HEK293T (cell line): ENCODE measurements at places on chromosomes 5 and 9.

GRCh38 chr9:101026824-101027223 lies 1.7 kb upstream of the PLPPR1 start:
- DNase-seq, result no peak

DNA sequence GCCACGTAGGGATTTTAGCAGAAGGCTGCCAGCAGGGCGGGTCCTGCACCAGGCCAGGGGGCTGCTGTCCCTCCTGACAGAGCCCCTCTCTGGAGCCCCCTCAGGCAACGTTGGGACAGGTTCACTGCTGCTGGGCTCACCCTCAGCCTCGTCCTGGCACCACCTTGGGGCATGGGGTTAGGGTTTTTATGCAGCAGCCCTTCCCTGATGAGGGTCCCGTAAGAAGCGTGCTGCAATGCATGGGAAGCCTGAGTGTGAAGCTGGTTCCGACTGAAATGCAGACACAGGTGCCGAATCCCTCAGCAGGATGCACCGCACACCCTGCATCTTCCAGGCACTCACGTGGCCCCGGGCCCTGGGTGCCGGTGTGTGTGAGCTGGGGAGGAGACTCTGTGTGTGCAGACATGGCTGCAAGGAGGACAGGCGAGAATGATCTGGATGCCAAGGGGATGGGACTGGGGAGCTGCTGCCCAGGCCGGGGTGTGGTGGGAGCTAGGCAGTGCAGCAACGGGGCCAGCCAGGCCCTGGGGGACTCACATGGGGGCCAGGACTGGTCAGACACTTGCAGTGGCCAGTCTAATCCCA lies 27.1 kb downstream of the ZDHHC11B start:
- DNase-seq, result no peak

DNA sequence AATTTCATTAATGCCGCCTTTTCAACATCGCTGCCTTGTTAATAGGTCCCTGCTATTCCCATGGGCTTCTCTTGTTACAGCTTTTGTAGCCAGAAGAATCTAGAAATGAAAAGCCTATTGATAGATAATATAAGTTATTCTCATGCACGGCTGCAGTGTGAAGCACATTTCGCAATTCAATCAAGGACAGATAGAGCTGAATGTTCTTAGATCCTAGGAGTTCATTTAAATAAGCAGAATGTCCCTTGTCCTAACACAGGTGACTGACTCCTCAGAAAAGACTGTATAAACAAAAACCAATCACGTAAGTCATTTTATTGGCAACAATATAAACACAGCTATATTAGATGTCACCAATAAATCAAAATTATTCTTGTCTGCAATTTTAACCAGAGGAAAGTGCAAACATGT lies 9.4 kb downstream of the GLIS3 start:
- DNase-seq, result no peak

DNA sequence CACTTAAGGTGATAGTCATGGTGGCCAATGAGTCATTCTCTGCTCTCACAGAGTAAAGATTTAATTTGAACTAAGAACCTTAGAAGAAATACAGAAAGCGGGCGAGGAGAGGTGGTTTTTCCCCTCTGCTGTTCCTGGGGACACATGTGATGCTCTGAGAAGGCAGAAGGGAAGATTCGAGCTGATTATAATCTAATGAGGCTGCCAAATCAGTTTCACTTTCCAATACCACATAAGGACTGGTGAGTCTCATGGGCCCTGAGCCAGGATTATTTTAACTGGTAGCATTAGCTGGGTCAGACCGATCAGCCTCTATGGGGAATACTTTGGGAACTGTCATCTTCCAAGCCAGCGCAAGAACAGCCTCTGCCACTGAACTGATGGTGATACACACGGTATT lies 116.5 kb downstream of the SLC1A3 start:
- DNase-seq, result no peak

GRCh38 chr5:17069995-17070511 lies 134.0 kb upstream of the MYO10 start:
- DNase-seq, result no peak

GRCh38 chr9:122366074-122366660 lies 4.7 kb upstream of the PTGS1 start:
- no peak for DNase-seq

GRCh38 chr9:127853312-127854183 lies 910 bp downstream of the ENG start:
- no peak for DNase-seq

- DNase-seq, result peak; percentile 42
Measured at GRCh38 chr5:57338068-57338867, 144.3 kb downstream of the ACTBL2 start.

DNA sequence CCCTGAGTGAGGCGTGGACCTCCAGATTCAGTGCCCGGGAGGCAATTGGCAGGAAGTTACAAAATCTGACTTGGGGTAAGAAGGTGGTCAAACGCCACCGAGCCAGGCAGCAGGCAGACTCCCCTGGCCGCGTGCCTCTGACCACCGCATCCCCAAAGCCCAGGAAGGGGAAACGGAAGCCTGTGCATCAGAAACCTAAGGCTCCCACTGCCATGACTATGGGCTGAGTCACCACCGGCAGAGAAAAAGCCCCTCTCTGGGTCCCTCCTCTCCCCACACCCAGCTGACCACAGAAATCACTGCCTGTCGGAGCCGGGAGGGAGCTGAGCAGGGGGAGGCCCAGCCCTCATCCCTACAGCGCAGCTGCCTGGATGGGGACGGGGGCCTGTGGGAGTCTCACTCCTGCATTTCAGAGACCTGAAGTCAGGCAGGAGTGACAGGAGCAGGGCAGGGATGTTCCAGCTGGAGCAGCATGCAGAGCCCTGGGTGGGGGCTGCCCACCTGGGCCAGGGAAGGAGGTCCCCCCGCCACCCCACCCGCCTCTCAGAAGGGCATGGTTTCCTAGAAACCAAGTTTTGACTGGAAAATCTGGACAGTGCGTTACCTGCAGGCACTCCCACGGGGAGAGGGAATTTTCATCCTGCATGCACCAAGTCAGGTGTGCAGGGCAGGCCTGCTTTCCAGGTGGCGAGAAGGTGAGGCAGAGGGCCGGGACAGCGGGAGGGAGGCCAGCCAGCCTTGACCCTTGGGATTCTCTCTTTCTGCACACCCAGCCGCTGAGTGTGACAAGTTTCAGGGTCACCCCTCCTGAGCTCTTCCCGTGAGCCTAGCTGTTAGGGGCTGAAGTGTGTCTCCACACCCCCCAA lies 68.2 kb downstream of the LRSAM1 start:
- DNase-seq, result no peak

DNA sequence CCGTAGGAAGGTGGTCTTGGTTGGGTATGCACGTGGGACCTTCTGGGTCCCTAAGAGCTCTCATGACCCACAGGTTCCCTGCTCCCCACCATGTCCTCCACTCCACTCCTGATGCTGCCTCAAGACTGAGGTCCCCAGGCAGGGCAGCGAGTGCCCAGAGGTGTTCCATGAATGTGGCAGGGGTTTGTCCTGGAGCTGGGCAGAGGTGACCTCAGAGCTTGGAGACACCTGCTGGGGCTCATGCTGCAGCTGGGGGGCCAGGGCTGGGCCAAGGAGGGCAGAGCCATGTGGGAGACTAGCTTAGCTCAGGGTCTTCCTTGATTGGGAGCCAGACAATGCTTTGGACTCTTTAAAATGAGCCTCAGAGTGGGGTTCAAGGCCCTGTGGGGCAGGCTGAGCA lies 74.0 kb upstream of the PITX1 start:
- DNase-seq, result no peak

DNA sequence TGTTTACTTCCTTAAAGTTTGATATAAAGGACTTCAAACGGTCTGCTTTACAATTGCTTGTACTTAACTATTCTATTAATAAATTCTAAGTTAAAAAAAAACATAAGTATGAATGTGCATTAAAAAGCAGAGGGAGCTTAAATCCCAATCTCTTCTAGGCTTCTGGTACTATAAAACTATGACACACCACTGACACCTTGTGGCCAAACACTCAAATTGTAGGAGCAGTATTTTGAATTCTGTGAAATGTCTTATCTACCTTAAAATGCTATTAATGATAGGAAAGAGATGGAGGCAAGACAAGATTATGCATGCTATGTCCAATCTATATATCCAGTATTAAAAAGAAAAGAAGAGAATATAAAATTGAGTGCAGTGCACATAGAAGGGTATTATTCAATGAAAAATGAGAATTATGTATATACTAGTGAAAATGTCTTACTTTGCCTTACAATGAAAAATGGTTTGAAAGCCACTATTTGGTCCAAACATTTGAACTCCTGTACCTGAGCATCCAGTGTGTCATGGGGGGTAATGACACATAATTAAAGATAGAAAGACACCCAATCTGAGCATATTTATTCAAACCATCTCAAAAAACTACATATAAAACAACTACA lies 87.6 kb downstream of the ERP44 start:
- DNase-seq, result peak; percentile 25
